ENCODE measurements at places on chromosomes 16 and 17.

DNA sequence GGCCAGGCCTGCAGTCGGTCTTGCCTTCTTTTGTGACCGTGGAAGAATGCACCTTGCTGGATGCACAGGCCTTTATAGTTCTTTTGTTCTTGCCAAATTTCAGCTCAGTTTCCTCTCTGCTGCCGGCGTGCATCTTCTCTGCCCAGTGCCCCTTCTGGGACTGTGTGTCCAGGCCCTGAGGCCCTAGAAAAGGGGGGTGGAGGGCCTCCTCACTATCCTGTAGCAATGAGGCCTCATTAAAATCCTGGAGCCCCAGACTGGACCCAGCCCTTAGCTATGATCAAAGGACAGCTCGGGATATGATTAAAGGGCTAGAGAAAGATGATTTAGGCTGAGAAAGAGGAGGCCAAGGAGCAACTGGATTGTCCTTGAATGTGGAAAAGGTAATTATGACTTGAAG is 229.8 kb downstream of the SEC14L1 start:
- no peak for DNase-seq

GRCh38 chr17:77687921-77688320 is 270.6 kb upstream of the TNRC6C start:
- DNase-seq: no peak

GRCh38 chr16:31352376-31353115 is 2.4 kb upstream of the ITGAX start:
- DNase-seq: no peak

DNA sequence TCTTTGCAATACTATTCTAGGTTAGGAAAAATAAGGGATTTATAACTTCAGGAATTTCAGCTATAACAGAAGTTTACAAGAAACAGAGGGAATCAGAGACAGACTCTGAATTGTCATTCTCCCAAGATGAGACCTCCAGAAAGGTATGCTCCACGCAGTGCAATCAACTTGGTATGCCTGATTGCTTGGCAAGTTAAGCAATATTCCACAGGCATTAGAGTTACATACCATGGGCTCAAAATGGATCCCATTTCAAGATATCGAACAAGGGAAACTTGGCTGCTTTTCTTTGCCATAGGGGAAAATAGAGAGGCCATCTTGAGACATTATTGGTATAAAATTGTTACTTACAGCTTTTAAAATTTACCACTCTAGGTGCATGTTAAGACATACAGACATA is 615.6 kb upstream of the SOX9 start:
- DNase-seq: no peak
